ENCODE measurements at places on chromosomes 6 and 20.
A peak's percentile ranks its signal among the peaks of the same experiment; 100 is the strongest.

- DNase-seq = no peak
Observed at GRCh38 chr20:58131551-58132142, 96.8 kb downstream of the ANKRD60 start.

DNA sequence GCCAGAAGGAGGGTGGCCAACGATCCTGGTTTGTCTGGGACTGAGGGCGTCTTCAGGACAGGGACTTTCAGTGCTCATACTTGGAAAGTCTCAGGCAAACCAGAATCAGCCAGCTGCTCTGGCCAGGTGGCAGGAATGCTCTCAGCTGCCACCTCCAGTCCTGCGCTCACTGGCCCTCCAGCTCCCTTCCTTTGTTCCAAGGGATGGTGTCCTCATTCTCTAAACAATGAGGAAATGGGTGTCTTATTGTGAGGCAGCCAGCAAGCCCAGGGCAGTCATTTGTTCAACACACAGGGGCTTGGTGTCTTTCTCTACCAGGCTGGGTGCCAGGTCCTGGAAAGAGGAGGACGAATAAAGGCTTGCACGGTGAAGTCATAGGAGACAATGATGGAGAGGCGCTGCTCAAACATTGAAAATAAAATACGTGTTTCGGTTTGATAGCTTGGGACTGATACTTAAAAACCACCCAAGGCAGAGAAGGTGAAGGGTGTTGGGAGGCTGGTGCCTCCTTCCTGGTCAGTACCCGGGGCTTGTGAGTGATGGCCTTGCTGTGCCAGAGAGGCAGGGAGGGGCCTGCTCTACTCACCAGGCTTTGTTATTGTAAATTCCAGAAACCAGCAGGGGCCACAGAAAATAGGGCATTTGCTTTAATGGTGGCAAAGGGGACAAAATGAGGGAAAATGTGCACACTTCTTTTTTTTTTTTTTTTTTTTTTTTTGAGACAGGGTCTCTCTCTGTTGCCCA, 11.3 kb upstream of the TMEM181 start:
- no peak for DNase-seq

- no peak for DNase-seq
Observed at GRCh38 chr6:137095093-137095492, 50.3 kb upstream of the IL20RA start.

- DNase-seq = no peak
Observed at GRCh38 chr6:159493898-159494585, 199.0 kb downstream of the SOD2 start.

DNA sequence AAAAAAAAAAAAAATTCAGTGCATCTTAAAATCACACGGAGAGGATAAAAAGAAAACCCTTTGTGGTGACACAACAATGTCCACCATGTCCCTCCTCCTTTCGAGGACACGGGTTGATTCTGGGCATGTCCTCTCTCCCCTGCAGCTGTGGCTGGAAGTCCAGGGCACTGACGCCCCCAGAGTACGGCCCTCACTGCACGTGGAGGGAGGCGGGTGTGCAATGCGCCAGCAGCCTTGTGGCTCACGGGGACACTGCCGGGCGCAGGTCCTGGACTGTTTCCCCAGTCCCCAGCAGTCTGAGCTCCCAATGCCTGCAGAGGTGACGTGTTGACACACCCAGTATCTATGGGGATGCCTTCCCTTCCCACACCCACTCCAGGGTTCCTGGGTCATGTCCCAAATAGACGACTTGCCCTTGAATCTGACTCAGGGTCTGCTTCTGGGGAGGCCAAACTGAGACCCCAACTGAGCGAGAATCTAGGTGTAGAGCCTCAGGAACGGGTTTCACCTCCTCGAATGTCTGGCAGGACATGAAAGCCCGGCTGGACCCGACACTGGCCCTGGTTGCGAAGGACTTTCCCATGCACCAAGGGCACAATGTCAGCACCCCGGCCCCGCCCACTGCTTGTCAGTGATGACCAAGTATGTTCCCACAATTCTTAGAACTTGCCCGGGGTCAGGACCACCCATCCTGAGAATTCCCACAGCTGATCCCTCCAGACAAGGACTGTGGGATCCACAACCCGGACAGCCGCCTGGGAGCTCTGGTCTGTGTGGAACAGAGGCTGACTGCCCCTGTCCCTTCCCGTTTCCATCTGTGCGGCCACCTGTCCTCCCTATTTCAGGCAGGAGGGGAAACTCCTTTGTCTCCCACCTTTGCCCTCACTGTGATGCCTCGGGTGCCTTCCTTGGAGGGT, 425.1 kb upstream of the SULF2 start:
- DNase-seq = no peak

- no peak for DNase-seq
Observed at GRCh38 chr6:132139611-132140010, 188.4 kb upstream of the CCN2 start.

- DNase-seq = no peak
Observed at GRCh38 chr20:37200926-37201826, 21.8 kb upstream of the MROH8 start.

GRCh38 chr20:52280407-52280806, 88.8 kb upstream of the ZFP64 start:
- no peak for DNase-seq

DNA sequence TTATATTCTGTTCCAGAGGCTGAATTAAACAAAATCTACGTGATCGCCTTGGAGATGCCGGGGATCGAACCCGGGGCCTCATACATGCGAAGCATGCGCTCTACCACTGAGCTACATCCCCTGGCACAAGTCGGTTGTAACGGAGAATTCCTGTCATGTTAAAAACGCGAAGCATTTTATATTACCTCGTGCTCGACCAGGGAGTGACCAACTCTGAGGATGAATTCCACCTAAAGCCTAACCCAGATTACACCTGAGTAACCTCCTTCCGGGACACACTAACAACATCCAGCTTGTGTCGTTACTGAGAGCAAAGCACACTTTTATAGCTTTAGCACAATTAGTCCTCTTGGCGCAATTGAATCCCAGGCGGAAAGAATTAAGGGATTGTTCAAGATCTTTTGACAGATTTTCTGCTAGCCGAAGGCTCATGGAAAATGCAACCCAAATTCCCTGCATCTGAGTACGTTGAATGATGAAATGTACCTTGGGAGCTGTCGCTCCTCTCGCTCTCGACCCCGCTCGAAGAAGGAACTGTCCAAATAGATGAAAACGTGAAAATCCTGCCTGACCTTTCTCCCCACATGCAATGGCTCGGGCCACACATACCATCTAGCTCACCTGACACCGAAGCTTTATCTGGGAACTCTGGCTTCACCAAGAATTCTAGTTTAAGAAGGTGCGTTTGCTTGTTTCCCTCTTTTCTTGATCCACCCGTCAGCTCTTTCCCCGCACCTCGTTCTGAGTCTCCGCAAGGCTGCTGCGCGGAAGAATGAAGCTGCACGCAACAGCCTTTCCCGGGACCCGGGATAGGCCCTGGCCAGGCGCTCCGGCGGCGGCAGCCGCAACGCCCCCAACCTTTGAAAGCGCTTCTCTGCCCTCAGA, 148.3 kb downstream of the GPX5 start:
- DNase-seq = peak; percentile 19

GRCh38 chr20:3751675-3752385, 15.7 kb downstream of the ADISSP start:
- DNase-seq = no peak

DNA sequence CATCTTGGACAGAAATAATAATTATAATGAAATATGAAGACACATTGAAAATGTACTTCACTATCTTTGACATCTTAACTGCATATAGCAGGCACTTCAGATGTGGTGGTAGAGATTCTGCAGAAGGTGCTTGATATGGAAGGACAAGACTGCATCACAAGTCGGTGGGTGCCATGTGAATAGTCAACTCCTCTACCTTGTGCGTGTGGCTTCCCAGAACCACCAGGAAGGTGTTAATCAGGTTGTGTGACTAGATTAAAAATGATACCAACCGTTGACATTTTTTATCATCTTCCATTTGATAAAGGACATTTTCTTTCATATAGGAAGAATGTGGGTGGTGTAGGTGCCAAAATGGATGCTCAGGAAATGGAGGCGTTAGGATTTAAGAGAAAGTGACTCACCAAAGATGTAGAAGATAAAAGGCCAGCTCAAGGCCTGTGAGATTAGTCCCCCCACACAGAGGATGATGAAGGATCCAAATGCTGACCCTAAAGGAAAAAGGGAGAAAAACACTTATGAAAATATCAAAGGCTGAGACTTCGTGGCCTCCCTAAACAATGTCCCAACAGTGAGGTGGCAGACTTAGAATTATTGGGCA, 12.3 kb downstream of the SLC17A2 start:
- no peak for DNase-seq

- no peak for DNase-seq
Observed at GRCh38 chr6:109340811-109341210, 41.5 kb downstream of the CD164 start.

GRCh38 chr6:158009114-158009891, 27.6 kb downstream of the SYNJ2 start:
- peak; percentile 83 for DNase-seq

DNA sequence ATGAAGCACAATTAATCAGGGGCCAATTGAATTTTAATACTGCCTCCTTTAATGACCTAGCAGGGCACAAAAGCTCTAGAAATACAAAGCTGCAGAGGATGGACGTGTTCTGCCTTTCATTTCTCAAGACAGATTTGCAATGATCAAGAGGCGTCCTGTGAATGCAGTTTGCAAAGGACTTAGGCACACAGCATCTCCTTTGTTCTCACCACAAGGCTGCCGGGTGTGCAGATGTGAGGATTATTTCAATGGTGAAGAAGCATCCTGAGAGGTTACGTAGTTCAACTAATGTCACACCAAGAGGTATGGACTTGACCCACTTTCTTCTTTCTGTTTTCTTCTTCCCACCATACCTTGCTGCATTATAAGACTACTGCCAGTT, 42.9 kb upstream of the SPTLC3 start:
- no peak for DNase-seq

- DNase-seq = no peak
Observed at GRCh38 chr6:63530182-63530581, 42.1 kb upstream of the LOC128125822 start.

DNA sequence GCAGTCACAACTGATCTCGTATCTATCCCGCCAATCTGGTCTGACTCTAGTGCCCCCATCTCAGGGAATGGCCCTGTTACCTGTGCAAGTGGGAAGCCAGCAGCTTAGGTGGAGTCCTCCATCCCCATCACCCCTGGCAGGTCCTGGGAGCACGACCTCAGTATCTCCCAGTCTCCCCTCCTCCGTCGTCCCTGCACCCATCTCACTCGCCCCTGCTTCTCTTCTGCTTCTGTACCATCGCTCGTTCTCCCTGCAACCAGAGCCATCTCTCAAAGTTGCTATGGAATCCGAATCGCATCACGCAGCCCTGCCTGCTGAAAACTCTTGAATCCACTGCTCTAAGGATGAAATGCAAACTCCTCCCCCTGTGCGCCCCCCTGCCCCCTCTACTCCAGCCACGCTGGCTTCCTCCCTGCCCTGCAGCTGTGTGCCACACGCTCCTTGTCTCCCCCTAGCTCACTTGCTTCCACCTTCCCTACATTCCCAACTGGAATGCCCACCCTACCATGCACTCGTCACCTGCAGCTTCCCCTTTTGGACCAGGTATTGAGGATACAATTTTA, 64.0 kb upstream of the PTGIS start:
- no peak for DNase-seq

- no peak for DNase-seq
Observed at GRCh38 chr6:87653074-87653962, 48.7 kb downstream of the AKIRIN2 start.

GRCh38 chr6:12545619-12546409, 170.8 kb upstream of the PHACTR1 start:
- DNase-seq = peak; percentile 38

- DNase-seq = no peak
Observed at GRCh38 chr6:24686408-24686807, 19.5 kb downstream of the ACOT13 start.

GRCh38 chr20:50358971-50359370, 151.2 kb upstream of the PTPN1 start:
- no peak for DNase-seq

- DNase-seq = no peak
Observed at GRCh38 chr6:149336609-149336928, 19.1 kb downstream of the TAB2 start.

DNA sequence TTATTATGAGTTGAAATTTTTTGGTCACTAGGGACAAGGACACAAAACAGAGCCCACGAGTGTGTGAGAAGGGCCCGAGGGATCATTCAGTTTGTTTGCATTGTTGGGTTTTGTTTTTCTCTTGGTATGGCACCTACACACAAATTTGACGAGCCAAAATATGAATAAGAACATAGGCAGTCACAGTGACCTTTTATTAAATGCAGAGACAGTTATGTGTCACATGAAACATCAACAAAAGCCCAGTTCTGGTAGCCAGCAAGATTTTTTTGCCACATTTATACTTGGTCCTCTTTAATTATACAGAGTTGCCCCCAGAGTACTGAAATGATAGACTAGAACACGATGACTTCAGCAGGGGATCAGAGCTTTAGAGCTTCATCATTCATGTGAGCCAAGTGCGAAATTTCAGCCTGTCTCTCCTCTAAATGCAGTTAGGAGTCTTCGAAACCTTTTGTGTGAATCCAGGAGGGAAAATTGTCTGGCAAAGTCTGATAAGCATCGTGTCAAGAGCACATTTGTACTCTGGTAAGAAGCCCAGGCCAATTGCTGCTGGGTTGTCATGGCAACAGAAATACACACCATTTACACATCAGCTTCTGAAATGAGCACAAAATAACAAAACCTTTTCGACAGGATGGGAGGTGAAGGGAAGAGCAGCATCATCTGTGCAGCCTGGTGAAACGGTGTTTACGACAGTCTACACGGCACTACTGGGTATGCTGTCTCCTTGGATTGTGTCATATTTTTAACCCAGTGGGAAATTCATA, 79.2 kb upstream of the RIPOR2 start:
- DNase-seq = peak; percentile 77

- DNase-seq = no peak
Observed at GRCh38 chr6:17448165-17448564, 54.8 kb downstream of the CAP2 start.

GRCh38 chr6:133392015-133392414, 150.9 kb downstream of the EYA4 start:
- DNase-seq = no peak

GRCh38 chr6:157442291-157442690, 61.3 kb downstream of the ZDHHC14 start:
- DNase-seq = no peak

DNA sequence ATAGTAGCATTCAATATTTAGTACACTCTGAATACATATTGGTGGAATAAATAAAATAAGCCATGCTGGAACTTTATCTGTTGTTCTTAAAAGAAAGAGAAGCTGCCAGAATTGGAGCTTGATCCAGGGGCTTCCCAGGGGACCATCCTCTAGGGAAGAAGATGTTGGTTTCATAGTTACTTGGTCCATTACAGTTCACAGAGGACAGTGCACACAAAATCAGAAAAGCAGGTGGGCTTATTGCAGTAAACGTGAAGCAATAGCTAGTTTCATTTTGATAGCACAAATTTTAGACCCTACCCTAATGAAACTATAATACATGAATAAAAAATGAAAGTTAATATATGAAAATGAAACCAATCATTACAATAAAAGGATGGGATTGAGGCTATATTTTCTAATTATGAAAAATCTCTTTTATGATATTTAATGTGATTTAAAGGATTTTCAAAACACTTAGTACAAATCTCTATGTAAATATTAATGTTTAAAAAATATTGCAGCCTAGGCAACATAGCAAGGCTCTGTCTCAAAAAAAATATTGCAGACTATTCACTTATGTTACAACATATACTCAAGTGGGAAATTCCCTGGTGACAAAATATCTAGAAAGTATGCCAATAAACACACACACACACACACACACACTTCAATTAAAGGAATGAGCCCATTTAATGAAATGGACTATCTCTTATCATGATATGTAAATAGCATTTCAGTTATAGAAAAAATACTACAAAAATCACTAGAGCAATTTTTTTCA, 227.0 kb upstream of the MARCKS start:
- DNase-seq = no peak
